Spinal cord (tissue), 10 donors: ENCODE measurements at places on chromosomes 3 and 15.

DNA sequence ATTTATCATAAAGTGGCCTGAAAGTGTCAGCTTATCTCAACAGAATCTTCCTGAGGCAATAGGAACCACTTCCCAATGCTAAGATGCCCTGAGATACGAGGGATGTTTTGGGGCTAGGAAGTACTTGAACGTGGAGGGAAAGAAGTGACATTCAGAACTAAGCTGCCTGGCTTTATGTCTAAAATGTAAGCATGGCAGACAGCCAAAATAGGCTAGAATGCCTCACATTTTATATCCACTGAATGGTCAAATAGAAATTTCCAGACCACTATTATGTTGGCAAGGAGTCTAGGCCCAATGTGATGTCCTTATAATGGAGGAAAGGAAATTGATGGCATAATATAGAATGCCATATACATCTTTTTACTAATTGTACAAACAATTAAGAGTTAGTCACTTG is 154.9 kb downstream of the PEX5L start:
- DNase-seq: peak; percentile 35

DNA sequence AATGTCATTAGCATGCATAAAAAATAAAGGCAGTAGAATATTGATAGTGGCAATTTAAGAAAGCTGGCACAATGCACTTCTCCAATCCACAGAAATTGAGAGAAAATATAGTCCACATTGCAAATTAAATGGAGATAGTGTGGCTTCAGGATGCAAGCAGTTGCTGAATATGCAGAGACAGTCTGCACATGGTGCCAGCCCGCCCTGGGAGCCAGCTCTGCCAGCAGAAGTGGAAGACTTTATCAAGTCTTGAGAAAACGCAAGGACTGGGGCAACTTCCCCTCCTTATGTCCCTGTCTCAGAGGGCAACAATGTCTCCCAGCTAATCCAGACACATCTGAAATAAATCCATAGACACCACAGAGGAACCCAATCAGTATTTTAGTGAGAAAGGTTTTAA is 57.2 kb downstream of the MB21D2 start:
- no peak for DNase-seq

GRCh38 chr15:89772932-89773583 is 3.1 kb upstream of the MESP2 start:
- no peak for DNase-seq

DNA sequence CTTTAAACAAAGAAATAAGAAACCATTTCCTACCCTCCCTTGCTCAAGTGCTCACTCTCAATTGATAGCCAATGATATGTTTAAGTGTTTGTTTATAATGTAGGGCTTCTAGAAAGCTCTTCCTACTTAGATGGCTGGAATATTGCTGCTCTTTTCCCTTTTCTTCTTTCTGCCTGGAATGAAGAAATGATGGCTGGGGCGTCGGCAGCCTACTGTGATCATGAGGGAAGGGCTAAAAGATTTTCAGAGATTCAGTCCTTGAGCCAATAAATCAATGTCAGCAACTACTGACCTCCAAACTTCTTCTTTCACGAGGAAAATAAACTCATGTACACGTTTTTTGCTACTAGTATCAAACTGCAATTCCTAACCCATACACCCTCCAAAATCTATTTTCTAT is 2.1 kb upstream of the GPR27 start:
- DNase-seq: no peak

DNA sequence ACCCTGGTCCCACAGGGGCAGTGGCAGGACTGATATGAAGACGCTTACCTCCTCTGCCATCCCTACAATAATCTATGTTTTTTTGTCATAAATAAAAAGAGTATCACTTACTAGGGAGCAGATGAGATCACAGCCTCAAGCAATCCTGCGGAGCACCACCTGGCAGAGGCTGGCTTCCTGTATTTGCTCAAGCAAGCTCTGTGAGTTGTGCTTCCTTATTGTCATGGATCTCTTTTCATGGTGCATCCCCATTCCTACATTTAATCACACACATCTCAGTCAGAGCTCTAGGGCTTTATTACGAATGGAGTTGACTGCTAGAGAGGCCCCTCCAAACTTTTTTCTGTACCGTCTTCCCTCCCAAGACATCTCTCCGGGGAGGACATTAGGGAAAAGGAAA is 186.0 kb downstream of the UBE2E2 start:
- DNase-seq: no peak

- no peak for DNase-seq
These were observed 94.1 kb downstream of the ITPR1 start for GRCh38 chr3:4587061-4587837.

GRCh38 chr15:28985691-28986090 is 99.9 kb downstream of the APBA2 start:
- no peak for DNase-seq

- DNase-seq: no peak
These were observed 37.1 kb downstream of the ATP6V1A start for GRCh38 chr3:113783980-113784379.

- no peak for DNase-seq
These were observed 526.6 kb upstream of the ZNF717 start for GRCh38 chr3:76311941-76312340.

GRCh38 chr3:168807448-168807847 is 711.7 kb upstream of the GOLIM4 start:
- peak; percentile 80 for DNase-seq

DNA sequence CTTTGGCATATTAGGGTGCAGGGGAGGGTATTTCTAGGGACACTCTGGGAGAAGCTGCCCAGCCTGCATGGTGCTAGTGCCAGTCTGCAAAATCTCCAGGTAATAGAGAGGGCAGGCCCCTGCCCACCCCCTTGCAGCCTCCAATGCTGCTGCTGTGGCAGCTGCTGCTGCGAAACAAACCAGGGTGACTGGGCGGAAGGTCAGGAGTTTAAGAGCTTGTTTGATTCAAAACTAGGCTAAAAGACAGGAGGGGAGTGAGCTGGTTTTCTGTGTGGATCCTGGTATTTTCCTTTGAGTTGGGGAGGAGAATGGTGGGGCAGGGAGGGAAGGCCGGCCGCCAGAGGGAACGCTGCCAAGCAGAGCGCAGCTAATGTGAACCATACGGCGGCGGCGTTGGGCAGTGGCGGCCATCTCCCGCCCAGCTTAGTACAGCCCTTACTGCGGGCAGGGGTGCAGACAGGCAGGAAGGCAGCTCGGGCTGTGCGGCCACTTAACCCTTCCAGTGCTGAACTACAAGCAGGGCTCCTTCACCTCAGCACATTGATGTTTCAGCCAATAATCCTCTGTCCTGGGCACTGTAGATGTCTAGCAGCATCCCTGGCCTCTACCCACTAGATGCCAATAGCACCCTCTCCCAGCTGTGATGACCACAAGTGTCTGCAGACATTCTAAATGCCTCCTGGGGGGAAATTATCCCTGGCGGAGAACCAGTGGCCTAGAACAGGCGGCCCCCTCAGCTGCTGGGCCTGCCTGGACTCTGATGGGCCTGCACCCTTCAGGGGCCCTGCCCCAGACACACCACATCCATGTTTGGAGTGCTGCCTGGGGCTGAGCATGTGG is 125.7 kb downstream of the EEFSEC start:
- DNase-seq: peak; percentile 89

GRCh38 chr15:69974321-69974720 is 123.4 kb downstream of the TLE3 start:
- DNase-seq: no peak

DNA sequence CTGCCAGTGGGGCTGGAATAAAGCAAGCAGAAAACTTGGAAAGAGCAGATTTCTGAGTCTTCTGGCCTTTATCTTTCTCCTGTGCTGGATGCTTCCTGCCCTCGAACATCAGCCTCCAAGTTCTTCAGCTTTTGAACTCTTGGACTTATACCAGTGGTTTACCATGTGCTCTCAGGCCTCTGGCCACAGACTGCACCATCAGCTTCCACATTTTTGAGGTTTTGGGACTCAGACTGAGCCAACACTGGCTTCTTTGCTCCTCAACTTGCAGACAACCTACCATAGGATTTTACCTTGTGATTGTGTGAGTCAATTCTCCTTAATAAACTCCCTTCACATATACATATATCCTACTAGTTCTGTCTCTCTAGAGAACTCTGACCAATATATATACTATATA is 706.6 kb downstream of the NR2F2 start:
- DNase-seq: no peak

DNA sequence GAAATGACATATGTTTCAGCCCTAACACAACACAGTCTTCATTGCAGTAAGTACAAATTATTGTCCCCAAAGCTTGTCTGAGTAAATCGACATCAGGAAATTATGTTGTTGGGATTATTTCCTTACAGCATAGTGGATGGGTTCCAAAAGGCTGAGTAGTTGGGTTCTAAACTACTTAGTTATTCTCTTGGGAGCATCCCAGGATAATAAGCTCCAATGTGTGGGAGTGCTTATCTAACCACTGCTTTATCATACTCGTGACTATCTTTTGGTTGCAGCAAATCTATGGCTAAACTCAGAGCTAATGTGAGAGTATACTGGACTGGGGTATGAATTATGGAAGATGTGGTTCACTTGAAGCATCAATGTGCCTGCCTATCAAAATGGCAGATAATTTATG is 128.5 kb downstream of the RBMS3 start:
- no peak for DNase-seq

DNA sequence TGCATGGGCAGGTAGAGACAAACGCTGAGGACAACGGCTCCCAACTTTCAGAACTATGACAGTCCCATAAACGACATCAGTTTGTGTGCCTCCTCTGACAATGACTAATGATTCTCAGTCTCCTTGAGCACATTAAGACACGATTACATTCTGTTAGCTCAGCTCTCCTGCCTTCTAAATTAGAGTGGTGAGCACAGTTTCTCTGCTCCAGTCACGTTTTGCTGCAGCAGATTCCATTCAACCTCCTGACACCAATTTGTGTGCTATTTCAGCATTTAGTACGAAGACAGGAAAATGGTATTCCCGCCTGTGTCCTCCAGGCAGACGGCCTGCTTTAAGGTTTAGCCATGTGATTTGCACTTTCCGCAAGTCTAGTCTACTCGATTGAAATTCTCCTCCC is 458.4 kb upstream of the CFAP20DC start:
- no peak for DNase-seq

- DNase-seq: no peak
These were observed 31.2 kb downstream of the RAB11A start for GRCh38 chr15:65900488-65900887.

DNA sequence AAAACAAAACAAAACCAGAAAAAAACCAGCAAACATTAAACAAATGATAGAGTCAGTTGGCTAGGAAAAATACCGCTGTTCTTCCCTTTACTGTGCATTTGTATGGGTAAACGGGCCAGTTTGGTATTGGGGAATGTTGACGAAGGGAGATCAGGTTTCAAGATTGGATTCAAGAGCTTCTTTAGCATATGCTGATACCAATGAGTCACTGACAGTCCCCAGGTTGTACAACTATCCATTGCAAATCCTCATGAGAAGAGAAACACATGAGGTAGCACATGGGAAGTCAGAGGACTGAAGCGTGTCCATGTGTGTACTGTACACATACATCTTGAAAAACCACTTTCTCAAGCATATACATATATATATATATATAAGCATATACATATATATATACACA is 25.6 kb downstream of the TIGIT start:
- DNase-seq: no peak

- no peak for DNase-seq
These were observed 72.7 kb downstream of the SCN5A start for GRCh38 chr3:38576526-38577370.

DNA sequence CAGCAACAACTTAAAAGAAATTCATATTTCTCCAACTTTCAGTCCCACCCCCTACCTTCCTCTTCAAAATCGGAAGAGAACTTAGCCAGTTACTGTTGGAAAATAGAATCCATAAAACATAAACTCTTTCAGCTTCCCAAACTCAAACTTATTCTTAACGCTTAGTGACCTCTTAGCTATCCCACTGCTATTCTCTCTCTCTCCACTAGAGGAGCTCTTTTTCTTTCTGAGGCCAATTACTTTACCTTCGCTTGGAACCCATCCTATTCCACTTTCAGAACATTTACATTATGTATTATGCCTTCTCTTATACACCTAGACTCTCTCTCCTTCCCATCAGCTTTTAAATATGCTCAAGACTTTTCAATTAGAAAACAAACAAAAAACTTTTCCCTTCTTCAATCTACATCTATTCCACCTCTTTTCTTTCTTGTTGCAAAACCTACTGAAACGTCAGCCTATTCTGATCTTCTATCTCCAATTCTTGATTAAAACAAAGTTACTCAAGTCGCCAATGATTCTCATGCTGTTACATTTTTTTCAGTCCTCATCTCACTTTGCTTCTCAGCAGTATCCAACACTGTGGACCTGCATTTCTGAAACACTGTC is 13.4 kb upstream of the GHSR start:
- DNase-seq: no peak

- DNase-seq: no peak
These were observed 495.0 kb upstream of the ZNF385D start for GRCh38 chr3:22245811-22246583.

- DNase-seq: no peak
These were observed 531.4 kb downstream of the FOXP1 start for GRCh38 chr3:71051893-71052687.

DNA sequence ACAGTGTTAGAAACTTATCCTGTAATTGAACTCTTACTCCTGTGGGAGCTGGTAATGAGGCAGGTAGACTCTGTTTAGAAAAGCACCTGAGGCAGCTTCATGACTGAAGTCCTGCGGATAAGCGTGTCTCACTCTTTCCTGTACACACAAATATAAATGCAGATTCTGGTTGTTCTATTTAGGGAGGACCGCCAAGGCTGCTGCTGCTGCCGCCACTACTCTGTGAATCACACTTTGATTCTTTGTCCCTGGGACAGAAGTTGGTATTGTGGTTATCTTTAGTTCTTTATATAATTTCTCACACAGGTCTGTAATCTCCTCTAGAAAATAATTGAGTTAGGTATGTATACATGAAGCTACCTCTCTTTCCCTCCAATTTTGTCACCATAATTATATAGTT is 3.6 kb downstream of the LSAMP start:
- DNase-seq: no peak

DNA sequence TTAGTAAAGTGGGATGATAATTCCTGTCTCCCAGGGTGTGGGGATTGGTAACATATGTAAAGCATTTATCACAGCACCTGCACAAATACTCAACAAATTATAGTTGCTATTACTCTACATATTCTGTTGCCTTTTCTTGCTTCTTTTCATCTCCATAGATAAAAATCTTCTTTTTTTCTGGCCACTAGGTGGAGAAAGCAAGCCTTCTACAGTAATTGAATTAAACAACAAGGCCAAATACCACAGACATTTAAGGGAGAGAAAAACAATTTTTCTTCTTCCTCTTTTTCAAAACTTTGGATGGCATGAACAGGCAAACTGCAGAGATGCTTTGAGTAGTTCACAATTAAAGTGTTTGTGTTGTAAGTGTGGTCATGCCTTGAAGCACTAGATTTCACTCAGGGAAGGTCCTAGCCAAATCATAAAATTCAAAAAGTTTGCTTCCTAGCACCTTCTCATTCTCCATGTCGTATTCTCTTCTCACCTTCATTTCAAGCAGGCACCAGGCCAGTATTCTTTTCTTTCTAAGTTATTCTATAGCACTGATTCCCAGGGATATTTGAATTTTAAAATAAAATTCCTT is 493.4 kb upstream of the TGFBR2 start:
- peak; percentile 38 for DNase-seq

GRCh38 chr3:58055314-58055713 is 47.1 kb downstream of the FLNB start:
- DNase-seq: no peak

- no peak for DNase-seq
These were observed 15.2 kb downstream of the CA12 start for GRCh38 chr15:63366451-63366850.
